Foreskin keratinocyte (primary cell): ENCODE measurements at places on chromosomes 2 and 18. TPM values are rescaled to one million over a fixed set of nuclear protein-coding genes. Genes with fewer than 3 reads are reported as not detected.
A peak's percentile ranks its signal among the peaks of the same experiment; 100 is the strongest.

Gene CNDP1
- not detected in 2 replicates for polyA plus RNA-seq

Gene DSG4
- polyA plus RNA-seq: not detected in 2 replicates

Gene CROCC2
- not detected in 2 replicates for polyA plus RNA-seq

DNA sequence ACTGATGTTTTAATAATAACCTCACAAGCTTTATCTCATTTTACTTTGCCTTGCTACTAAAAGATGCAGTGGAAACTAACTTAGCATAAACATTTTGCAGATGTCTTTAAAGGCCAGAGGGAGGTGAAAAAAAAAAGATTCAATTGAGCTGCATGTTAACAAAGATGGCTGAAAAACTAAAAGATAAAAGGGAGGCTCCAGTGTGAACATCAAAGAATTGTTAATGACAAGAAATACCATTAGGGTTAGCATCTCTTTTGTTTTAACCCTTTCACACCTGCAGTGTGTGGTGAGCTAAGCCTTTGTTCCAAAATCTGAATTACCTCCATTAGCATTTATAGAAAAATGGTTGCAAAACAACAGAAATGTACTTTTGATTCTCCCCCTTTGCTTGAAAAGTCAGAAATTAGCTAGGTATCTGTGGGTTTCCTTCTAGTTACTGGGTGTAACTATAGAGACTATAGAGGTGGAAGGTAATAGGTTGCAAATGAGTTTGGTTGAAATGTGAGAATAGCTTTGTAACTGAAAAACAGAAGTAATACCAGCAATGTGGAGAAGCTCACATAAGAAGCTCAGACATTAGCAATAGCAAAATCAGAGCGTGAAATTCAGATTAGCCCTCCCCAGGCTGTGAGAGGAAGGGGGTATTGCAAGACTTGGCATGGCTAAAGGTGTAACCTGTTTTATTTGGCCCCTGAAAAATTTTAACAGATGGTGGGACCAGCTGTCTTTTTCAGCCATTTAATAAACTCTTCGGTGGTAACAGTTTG lies 34.8 kb upstream of the SP5 start:
- no peak for DNase-seq

DNA sequence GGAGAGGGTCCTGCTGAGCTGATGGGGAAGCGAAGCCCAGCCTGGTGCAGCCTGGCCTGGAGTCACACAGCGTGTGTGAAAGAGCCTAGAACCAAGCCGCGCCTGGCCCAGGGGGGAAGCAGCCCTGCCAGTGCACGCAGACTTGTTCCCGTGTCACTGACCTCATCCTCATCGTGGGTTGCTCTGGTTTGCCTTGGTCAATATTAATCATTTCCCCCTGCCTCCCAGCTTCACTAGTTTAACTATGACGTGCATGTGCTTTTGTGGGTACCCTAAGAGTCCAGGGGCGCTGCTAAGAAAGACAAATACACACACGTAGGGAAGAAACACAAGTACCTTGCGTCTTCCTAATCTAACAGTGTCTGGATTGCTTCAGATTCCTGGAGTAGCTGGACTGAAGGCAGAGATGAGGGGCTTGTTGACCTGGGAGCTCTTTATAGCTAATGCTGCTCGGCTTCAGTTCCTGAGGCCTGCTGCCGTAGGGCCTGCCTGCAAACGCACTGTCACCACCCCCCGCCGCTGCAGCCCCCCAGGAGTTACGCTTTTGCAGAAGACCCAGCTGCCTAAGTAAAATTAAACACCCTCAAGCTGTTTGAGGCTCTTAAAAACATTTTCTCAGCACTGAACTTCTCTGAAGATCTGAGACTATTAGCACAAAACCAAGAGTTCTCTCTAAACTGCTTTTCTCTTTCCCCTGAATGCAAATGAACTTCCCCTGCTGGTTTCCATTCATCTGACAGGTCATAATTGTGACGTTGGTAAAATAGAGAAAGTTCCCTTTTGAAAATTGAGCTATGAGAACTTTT lies 159.2 kb downstream of the FAM210A start:
- no peak for DNase-seq

DNA sequence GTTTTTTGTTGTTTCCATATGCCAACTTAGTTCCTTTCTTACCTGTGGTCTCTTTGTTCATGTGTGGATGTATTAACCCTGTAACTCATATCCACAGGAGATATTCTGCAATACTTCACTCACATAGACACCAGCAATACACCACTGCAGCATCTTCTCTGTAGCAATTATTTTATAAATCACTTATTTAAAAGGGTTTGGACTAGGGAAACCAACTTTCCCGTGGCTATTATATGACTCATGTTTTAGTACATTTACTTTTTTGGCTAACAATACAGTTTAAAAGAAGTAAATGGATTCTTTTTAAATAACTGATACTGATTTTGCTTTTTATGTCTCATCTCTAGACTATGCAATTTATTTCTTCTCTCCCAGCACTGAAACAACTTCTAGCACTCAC lies 488.9 kb downstream of the MBD2 start:
- DNase-seq: no peak

DNA sequence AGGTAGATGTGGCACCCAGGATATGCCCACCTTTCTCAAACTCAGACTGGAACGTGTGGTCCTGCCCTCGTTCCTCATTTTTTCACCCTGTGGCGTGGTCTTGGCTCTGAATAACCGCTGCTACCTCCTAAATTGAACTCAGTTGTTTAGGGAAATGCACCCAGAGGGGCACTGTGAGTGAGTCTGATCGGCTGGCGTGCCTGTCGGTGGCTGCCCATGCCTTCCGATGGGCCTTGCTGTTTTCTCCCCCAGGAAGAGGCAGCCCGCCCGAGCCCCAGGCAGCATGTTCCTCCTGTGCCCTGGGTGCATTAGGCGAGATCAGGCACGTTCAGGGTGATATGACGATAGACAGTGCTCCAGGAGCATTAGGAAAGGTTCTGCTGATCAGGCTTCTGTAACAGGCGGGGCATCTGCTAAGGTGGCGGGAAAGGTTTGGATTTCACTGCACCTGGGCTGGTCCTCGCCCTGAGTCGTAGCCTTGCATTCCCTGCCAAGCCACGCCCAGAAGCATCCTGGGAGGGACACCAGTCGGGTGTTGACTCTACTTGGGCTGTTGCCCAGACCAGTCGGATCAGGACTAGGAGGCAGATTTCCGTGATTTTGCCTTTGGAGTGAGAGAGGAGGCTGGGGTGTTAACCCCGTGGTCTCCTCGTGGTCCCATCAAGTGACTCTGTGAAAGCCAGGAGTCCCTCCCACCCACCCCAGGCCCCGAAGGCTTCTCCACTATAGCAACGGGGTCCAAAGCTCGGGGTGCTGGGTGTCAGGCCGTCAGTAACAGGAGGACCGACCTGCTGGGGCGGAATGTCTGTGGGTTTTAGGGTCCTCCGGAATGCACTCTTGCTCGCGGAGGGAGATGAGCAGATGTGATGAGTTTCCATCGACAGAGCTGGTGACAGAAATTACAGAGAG lies 75.1 kb downstream of the SH3BP4 start:
- peak; percentile 100 for DNase-seq

GRCh38 chr2:99386011-99386410 lies 48.8 kb downstream of the EIF5B start:
- DNase-seq: peak; percentile 27

DNA sequence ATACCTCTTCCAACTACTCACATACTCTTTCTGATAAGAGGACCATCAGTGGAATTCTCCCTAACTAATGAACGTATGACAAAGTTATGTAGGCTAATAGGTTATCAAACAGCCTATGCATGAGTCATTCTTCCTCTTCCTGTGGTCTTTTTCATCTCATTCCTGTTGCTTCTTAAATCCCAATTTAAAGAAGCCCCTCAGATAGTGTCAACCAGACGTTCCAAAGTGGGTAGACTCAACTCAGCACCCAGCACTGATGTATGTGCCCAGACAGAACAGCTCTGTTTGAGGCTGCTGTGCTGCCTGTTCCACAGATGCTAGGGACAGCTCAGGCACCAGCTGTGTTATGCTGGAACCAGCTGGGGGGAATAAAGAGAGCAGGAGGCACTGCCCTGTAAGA lies 52.6 kb downstream of the CXCR4 start:
- no peak for DNase-seq
